ENCODE measurements at places on chromosomes 4 and X. TPM values are rescaled to one million over a fixed set of nuclear protein-coding genes. Genes with fewer than 3 reads are reported as not detected.

- DNase-seq = no peak
Observed at GRCh38 chr4:67909905-67910584, 26.2 kb upstream of the TMPRSS11D start.

The NSG1 gene
- not detected for total RNA-seq

GRCh38 chr4:25160714-25161592 is 704 bp upstream of the SEPSECS start:
- DNase-seq = no peak

GRCh38 chr4:55397126-55397436 is 1.3 kb downstream of the TMEM165 start:
- peak; percentile 83 for DNase-seq

DNA sequence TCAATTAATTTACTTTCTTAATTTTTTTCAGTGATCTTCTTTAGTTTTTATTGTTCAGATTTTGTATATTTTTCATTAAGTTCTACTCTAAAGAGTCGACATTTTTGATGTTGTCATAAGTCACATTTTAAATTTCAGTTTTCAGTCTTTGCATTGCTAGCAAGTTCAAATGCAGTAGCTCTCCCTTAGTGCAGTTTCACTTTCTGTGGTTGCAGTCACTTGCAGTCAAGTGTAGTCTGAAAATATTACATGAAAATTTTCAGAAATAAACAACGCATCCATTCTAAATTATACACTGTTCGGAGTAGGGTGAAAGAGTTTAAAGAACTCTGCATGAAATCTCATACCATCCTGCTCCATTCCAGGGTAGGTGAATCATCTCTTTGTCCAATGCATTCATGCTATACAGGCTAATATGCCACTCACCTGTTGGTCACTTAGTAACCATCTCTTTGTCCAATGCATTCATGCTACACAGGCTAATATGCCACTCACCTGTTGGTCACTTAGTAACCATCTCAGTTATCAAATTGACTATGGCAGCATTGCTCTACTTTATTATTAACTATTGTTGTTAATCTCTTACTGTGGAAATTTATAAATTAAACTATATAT is 356.9 kb downstream of the STPG2 start:
- no peak for DNase-seq

GRCh38 chrX:151724563-151725337 is 8.9 kb downstream of the FATE1 start:
- no peak for DNase-seq

- DNase-seq = no peak
Observed at GRCh38 chr4:160143574-160143973, 1040.7 kb downstream of the RAPGEF2 start.

The CT83 gene
- not detected for total RNA-seq

The PAGE2B gene
- total RNA-seq = not detected

- DNase-seq = no peak
Observed at GRCh38 chrX:153614818-153615217, 15.9 kb upstream of the CCNQ start.

The GPC3 gene
- not detected for total RNA-seq

The RPA4 gene
- total RNA-seq = 1.1 TPM

DNA sequence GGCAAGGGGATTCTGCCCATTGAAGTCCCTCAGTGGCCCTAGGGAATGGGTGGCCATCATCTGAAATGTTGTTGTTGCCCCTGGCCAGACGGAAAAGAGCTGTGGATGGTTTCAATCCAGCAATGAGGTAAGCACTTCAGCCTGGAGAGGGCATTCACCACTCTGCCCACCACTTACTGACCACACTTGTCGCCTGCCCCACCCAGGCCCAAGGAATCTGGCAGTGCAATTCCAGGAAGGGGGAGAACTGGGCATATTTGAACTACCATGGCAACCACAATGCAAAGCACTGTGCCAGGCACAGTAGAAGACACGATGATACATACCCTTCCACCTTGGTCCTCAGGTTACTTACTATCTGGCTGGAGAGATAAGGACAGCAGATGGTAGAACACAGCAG is 161.6 kb downstream of the PDGFRA start:
- DNase-seq = no peak

GRCh38 chrX:12383196-12383595 is 244.9 kb downstream of the FRMPD4 start:
- DNase-seq = no peak

The PCDH18 gene
- 191 TPM for total RNA-seq

- peak; percentile 91 for DNase-seq
Observed at GRCh38 chrX:2614911-2615310, 76.2 kb upstream of the CD99 start.

The CSAG2 gene
- not detected for total RNA-seq

DNA sequence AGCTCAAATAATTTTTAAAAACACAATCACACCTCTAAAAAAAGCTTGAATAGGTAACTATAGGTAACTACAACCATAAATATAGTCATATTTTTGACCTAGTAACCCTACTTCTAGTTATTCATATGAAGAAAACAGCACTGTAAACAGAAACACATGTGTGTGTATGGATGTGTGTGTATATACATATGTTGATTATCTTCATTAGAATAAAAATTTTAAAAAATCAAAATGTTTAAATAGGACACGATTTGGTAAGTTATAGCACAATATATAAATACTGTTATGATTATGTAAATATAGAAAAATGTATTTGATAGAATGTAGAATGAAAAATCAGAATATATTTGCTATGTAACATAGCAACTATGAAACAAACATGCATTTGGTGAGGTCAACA is 258.1 kb upstream of the GK2 start:
- no peak for DNase-seq

GRCh38 chr4:88793475-88793874 is 95.8 kb upstream of the NAP1L5 start:
- DNase-seq = no peak

DNA sequence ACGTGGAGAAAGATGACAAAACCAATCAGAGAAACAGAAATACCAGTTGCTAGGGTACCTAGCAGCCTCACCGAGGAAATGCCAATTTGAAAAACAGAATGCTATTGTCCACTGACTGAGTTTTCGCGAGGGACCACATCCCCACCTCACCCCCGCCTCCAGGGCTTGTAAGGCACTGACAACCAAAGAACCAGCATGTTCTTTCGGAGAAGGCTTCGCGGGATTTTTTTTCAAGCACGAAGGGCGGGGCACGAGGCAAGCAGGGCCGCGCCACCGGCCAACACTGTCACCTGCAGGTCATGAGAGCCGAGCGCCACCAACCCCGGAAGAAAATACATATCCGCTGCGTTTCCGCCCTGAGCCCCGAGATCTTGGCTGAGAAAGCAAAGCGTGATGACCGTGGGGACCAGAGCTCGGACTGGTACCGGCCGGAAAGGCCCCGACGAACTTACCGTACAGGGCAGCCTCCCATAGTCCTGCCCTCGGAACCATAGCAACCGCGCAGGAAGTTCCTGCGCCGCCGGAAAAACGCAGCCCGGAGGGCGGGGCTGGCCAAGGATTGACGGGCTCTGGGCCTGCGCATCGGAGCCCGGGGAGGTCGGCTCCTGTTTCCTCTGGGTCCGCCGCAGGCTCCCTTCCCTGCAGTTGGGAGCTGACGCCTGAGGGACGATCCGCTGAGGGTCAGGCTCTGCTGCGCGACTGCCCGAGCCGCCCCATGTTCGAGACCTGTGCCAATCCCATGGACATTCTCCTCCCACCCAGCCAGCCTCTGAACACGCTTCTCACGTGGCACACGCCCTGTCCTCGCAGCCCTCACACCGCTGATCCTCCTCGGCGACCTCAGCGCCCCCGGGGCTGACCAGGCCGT is 59.2 kb upstream of the PAGE5 start:
- peak; percentile 83 for DNase-seq

The WDR17 gene
- total RNA-seq = 0.36 TPM

Measured in osteoblast (primary cell).